ENCODE measurements at places on chromosomes 12 and 14.

GRCh38 chr12:65798918-65799317 lies 25.4 kb upstream of the HMGA2 start:
- no peak for DNase-seq

- DNase-seq, result peak; percentile 21
Observed at GRCh38 chr12:72296389-72296788, 24.2 kb downstream of the TRHDE start.

GRCh38 chr12:6603095-6603567 lies 4.0 kb downstream of the CHD4 start:
- DNase-seq, result peak; percentile 57

DNA sequence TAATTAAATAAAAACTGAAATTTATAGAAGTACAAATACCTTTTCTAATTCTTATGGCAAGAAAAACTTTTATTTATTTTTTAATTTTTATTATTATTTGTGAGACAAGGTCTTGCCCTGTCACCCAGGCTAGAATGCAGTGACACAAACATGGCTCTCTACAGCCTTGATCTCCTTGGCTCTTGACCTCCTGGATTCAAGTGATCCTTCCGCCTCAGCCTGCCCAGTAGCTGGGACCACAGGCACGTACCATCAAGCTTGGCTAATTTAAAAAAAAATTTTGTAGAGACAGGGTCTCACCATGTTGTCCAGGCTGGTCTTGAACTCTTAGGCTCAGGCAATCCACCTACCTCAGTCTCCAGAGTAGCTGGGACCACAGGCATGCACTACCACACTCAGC lies 47.4 kb downstream of the COCH start:
- no peak for DNase-seq

DNA sequence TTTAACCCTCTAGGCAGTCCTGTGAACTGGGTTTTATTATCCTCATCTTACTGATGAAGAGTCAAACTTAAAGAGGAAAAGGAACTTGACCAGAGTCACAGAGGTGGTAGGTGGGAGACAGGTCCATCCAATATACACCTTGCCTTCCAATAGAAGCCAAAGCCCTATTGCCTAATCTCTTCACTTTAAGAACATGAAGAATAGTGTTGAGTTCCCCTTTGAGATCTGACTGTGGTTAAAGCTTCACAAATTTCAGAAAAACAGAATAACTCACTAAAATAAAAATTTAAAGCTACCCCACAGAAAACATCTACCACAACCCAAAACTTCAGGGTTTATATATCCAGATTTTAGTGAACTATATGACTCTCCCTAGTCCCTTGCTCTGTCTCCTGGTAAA lies 115.4 kb downstream of the ETV6 start:
- no peak for DNase-seq

GRCh38 chr14:53062856-53063255 lies 90.3 kb downstream of the DDHD1 start:
- no peak for DNase-seq

DNA sequence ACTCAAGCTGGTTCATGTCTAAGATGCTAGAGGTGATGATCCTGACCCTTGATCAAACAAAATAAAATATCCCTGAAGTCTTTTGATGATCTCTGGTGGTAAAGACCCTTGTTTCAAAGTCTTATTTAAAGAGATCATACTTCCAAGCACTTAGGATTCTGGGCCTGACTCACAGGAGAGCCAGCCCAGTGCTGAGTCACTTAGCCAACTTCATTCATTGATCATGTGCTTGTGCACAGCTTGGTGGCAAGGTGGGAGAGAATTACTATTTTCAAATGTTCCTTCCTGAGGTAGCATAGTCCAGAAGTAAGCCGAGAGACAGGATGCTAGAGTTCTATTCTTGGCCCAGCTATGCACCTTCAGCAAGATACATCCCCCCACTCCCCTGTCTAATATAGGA lies 40.6 kb downstream of the SCN8A start:
- DNase-seq, result peak; percentile 66

- peak; percentile 61 for DNase-seq
Observed at GRCh38 chr14:101559624-101560533, 1.4 kb upstream of the DIO3 start.

GRCh38 chr12:79121486-79121885 lies 256.9 kb downstream of the SYT1 start:
- peak; percentile 9 for DNase-seq

DNA sequence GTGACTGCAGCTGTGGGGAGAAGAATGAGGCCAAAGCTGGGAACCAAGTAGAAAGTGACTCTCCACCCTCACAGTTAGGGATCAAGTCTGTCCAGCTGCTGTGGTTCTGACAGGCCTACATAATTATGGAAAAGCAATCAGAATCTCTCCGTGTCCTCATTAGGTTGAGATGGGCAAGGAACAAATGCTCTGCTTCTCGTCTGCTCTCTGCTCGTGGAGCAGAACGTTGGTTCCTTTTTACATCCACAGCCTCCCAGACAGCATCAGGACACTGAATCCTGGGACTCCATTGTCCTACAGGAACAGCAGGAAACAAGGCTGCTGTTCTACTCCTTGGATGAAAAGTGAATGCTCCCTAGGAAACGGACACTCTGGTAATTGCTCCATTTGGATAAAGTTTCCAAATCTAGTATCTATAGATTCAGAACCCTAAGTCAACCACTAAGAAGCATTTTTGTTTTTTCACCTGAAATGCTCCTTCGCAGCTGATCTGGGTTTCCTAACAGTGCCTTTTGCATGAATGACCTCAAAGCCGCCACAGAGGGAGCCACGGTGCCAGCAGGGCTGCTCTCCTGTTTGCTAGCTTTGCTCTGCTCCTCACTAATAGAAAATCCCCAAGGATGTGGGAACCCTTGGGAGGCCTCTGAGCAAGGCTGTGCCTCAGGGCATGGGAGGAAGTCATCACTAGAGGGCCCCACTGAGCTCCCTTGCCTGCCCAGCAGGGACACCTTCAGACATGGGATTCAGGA lies 102.0 kb downstream of the EGLN3 start:
- DNase-seq, result peak; percentile 60
